ENCODE measurements at places on chromosomes 1 and 21.
A peak's percentile ranks its signal among the peaks of the same experiment; 100 is the strongest.

DNA sequence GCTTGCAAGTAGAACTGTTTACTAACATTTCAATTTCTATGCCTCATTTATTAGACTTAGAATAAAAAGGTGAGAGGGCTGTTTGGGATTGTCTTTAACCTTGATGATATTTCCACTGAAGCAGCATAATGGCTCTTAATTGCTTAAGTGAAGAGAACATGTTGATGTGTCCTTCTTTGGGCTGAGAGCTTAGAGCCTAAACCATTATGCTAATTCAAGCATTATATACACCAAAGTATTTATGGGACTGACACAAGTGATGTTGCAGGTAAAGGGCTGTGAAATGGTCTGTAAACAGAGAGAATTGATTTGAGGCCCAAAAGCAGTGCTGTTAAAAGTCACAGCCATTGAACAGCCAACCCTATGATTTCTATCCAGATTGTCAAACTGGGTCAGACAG is 113.9 kb downstream of the ATG4C start:
- no peak for DNase-seq

DNA sequence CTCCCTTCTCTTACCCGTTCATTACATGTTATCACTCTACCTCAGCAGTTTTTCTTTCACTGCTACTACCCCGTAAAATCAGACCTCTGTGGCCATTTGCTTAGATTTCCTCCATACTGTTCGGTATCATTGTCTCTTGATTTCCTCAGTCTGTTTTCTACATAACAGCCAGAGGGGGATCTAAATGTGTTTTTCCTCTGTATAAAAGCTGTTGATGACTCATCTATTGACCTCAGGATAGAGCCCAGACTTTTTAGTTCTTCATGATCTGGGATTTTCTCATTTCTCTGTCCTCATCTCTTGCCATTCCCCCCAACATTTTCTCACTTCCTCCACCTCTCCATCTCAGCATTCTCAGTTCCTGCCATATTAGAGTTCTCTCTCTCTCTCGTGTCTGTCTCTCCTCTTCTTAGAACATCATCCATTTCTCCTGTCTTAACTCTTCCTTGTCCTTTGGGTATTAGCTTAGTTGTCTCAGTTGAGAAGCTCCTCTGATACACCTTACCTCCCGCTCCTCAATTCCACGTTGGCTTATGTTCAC is 10.5 kb downstream of the OTUD3 start:
- DNase-seq, result no peak

DNA sequence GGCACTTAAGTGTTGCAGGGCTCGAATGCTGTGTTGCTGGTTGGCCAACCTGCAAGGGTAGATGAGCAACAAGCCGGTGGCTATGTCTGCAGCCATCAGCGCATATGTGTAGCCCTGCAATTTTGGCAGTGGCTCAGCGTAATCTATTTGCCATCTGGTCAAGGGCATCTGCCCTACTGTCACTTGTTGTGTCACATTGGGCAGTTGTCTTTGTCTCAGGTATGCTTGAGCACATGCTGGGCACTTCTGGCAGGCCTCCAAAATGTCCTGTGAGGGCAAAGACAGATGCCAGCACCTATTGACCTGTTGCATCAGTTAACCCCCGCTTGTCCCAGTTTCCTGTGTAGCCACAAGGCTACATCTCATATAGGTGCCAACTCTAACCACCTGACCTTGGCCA is 111.8 kb downstream of the GDAP2 start:
- DNase-seq, result peak; percentile 19

GRCh38 chr1:178498896-178499675 is 2.3 kb upstream of the CLEC20A start:
- DNase-seq, result no peak

DNA sequence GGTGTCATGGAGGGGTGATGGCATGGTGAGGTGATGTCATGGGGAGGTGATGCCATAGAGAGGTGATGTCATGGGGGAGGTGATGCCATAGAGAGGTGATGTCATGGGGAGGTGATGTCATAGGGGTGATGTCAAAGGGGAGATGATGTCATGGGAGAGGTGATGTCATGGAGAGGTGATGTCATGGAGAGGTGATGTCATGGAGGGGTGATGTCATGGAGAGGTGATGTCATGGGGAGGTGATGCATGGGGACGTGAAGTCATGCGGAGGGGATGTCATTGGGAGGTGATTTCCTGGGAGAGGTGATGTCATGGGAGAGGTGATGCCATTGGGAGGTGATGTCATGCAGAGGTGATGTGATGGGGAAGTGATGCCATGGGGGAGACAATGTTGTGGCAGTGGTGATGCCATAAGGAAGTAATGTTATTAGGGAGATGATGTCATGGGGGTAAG is 92.1 kb upstream of the C1orf174 start:
- no peak for DNase-seq

DNA sequence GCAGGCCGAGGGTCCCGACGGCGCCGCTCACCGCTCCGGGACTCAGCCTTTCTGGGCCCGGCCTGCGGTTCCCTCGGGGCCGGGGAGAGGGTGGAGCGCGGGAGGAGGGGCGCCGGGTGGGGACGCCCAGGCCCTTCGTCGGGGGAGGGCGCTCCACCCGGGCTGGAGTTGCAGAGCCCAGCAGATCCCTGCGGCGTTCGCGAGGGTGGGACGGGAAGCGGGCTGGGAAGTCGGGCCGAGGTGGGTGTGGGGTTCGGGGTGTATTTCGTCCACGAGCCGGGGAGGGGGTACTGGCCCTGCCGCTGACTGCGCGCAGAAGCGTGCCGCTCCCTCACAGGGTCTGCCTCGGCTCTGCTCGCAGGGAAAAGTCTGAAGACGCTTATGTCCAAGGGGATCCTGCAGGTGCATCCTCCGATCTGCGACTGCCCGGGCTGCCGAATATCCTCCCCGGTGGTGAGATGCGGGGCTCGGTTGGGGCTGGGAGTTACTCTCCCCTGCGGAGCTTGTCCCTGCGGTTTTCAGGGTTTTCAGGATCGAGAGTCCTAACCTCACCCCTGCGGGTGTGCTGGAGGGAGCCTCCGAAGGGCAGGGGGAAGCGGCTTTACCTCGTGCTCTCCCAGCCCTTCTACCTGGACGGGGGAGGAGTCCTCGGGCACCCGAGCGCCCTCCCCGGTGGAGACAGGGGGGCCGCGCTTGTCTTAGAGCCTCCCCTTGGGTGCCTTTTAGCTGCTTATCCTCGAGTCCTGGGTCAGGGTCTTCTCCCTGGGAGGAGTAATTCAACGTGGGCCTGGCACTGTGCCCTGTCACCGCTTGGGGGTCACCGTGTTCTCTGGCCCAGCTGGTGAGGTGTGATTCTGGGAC is 2.1 kb downstream of the SAMD11 start:
- peak; percentile 41 for DNase-seq

DNA sequence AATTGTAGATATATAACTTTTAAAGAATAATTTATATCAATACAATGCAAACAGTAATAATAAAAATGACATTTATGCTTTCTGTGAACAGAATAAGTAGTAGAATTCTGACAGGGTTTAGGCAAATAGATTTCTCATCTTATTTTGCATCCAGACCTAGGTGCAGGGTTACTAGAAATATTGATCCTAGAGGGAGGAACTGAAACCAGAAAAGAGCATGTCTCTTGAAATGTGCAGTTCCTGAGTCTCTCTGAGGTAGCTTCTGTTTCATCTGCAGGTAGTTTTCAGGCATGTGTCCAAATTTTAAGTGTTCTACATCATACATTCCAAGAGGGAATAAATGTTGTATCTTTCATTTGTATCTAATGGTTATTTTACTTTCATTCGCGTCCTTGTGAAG is 631.9 kb upstream of the ADGRL4 start:
- no peak for DNase-seq

DNA sequence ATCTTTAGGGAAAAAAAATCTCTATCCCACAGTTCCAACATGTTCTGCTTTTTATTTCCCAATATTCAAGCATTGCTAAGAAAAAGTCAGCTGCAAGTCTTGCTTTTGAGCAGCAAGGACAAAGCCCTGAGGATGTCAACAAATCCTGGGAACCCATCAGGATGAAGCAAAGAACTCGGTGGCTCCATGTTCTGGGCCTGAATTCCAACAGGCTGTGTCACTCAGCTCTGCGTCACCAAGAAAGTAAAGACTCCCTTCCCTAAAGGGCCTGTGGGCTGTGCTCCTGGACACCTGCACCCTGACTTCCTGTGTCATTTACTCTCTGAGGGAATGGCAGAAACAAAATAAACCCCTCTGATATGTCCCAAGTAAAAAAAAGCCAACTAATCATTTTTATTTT is 95.5 kb downstream of the TIAM1 start:
- no peak for DNase-seq

DNA sequence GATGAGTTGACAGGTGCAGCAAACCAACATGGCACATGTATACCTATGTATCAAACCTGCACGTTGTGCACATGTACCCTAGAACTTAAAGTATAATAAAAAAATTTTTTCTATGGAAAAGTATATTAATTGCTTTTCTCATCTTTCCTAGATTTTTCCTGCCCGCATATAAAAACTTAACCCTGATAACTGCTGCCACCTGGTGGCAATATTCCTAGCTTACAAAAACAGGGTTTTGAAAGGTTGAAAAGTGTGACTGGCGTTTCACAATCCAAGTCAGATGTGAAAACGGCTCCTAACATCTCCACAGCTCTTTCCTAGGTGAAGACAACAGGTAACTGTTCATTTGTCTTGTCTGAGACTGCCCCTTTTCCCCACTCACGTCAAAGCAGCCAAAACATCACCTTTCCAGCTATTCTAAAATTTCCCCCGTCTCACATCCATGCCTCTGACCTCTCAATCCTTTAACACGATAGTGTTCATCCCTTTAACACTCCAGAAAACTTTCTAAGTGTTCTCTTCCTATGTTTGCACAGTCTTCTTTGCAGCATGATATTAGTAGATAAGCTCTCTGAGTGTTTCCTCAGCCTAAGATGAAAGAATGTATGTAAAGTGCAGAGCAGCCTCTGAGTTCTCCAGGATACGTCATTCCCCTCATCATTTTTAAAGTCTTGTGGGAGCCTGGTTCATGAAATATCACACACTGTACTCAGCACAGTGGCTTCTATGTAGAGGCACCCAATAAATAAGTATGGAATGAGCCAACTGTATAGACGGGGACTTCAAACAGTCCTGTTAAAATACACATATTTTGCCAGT is 27.5 kb downstream of the OVGP1 start:
- no peak for DNase-seq

DNA sequence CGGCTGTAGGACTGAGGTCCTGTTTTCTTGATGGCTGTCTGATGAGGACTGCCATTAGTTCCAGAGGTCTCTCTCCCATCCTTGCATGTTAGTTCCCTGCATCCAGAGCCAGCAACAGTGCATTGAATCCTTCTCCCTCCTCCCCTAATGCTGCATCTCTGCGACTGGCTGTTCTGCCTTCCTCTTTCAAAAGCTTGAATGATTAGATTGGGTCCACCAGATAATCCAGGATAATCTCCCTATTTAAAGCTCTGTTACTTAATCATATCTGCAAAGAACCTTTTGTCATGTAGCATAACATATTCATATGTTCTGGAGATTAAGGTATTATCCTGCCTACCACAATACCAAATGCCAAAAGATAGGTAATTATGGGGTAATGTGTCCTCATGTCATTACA is 377.5 kb downstream of the GPATCH2 start:
- no peak for DNase-seq

DNA sequence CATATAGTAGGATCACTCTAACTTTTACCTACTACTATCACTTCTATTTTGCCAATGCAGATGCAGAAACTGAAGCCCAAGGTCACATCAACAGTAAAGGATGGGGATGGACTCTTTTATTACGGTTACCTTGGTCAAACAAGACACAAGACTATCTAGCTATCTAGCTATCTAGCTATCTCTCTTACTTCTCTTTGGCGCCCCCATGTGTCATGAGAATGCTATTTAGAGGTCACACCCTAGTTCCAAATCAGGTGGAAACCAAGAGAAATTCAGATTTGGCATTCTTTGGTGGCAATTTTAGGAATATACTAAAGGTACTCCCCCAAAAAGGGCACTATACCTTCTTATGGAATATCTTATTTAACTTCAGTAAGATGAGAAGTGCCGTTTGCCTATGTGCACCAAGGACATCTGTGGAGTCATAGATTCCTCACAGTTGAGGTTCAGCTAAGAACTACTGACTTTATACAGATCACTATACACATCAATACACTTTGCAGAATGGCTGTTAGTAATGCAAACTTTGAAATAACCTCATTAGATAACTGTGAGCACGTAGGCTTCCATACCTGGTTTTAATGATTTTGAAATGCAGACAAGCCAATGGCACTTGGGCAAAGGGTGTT is 6.7 kb downstream of the ZNF648 start:
- DNase-seq, result no peak

GRCh38 chr1:1094981-1095380 is 20.9 kb upstream of the RNF223 start:
- no peak for DNase-seq

DNA sequence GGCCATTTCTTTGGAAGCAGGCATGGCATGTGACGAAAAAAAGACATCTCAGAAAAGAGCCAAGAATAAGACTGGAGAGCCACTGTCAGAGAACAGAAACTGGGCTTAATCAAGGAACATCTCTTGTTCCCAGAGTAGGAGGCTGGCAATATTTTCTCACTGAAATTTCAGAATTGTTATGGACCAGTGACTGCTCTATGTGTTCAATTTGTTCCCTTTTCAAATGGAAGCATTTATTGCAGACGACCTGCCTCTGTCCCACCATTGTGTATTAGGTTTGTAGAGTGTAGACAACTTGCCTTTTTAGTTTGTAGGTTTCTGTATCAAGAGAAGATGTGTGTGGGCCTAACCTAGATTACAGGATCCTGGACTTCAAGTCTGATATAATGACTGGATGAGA is 18.7 kb downstream of the PSMG1 start:
- no peak for DNase-seq

DNA sequence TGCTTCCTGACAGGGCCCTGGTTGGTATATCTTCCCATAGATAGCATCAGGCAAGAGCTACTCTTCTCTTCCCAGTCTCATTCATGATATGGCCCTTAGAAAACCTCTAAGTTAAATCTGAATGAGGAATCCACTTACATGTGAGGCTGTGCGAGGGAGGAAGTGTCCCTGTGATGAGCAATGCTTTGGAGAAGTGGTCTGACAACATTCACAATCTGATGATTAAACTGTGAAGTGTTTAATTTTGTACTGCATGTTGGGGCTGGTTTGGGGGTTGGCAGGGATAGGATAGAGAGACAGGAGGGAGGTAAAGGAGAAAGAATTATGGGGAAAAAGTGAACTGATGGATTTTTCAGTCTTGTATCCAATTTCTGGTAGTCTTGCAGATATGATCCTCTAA is 421.2 kb upstream of the DAB1 start:
- DNase-seq, result no peak

GRCh38 chr1:6108476-6108875 is 62.8 kb downstream of the KCNAB2 start:
- DNase-seq, result no peak

DNA sequence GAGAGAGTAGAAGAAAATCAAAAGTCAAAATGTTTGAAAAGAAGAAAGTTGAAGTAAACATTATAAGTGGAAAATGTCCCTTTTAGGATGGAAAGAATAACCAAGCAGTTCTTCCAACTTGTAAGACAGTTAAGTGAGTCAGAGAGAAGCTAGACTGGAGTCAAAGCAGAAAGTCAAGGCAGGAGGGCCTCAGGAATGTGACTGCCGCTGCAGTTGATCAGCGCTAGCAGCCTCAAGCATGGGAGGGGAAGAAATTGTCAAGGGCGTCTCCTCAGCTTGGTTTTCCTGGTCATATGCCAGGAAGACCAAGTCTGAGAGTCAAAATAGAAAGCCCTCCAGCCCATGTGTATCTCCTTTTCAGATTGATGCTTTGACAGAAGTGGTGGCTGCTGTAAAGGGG is 23.2 kb downstream of the HAO2 start:
- DNase-seq, result no peak

Data from NCI-H446 treated with DMSO at 0.1 percent for 48 hours (cell line).